Stimulated activated CD4-positive, alpha-beta T cell treated with anti-CD3 and anti-CD28 coated beads, Interleukin-1b, Interleukin-23, amount 100 ng/mL, for 1 hour (primary cell): ENCODE measurements at places on chromosomes 6 and 20.

DNA sequence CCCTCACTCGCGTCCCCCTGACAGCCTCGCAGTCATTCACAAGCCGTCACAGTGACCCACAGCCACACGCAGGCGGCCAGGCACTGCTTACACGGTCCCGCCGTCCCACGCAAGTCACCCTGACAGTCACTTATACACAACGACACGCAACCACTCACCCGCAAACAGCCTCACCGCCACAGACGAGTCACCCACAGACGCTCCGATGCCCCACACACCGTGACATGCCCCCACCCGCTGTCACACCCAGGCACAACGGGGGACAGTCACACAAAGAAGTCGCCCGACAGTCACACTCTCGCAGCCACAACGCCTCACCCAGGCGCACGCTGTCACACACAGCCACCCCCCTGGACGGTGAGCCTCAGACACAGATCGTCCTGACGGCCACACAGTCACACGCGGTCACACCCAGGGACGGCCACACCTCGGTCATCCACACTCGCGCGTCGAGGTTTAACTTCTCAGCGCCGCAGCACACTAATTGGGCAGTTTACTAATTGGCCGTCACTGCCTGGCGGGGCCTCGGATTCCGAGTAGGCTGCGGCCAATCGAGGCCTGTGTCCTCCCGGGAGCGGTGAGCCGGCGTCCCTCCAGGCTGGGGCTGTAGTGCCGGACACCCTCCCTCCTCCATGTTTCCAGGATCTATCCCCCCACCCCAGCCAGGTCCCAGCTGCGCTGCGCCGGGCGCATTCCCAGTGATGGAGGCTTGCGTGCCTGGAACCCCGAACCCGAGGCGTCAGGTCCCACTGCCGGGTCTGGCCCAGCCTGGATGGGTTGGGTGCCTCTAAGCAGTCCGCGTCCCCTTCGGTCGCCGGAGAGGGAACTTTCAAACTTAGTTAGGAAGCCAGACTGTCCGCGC lies 790 bp downstream of the TOX2 start:
- DNase-seq: no peak

GRCh38 chr6:38498085-38498484 lies 141.6 kb downstream of the BTBD9 start:
- no peak for DNase-seq

- DNase-seq: no peak
Observed at GRCh38 chr20:37945091-37945547, 42.2 kb downstream of the VSTM2L start.

- no peak for DNase-seq
Observed at GRCh38 chr6:16729183-16729691, 32.0 kb downstream of the ATXN1 start.

GRCh38 chr20:38591474-38592410 lies 9.9 kb upstream of the ARHGAP40 start:
- no peak for DNase-seq

DNA sequence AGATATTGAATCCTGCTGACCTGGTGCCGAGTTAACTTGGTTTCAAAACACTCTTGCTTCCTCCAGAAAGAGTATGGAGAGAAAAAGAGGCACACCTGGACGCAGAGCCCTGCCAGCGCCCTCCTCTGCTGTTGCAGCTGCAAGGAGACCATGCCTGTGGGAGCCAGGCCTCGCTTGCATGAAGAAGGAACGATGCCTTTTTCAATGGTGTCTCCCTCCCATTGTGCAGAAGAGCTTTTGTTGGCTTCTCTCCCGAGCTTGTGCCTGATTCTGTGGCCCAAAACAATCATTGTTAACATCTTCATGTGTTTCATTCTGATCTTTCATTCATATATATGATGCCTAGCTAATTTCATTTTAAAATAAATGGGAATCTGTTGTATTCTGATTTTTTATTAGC lies 98.1 kb downstream of the FAM120B start:
- no peak for DNase-seq

- no peak for DNase-seq
Observed at GRCh38 chr20:33746325-33746998, 14.7 kb downstream of the ZNF341 start.

- DNase-seq: no peak
Observed at GRCh38 chr6:42221546-42221945, 3.9 kb upstream of the MRPS10 start.

- DNase-seq: no peak
Observed at GRCh38 chr20:12824328-12825225, 184.2 kb upstream of the SPTLC3 start.

DNA sequence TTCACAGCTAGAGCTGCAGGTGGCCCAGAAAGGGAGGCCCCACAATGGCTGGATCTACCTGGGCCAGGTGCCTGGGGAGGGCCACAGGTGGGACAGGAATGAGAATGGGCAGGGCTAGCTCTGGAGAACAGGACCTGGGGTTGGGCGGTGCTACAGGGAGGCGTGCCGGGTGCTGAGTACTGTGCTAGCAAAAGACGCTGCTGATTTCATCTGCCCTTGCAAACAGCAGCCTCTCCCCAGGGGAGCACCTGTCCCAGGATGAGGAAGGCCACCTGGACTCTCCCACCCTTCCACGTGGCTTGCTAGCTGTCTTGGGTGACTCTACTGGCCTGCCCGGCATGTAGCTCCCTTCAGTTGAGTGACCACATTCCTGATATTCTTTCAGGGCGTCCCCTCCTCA lies 6.6 kb upstream of the YTHDF1 start:
- DNase-seq: no peak

DNA sequence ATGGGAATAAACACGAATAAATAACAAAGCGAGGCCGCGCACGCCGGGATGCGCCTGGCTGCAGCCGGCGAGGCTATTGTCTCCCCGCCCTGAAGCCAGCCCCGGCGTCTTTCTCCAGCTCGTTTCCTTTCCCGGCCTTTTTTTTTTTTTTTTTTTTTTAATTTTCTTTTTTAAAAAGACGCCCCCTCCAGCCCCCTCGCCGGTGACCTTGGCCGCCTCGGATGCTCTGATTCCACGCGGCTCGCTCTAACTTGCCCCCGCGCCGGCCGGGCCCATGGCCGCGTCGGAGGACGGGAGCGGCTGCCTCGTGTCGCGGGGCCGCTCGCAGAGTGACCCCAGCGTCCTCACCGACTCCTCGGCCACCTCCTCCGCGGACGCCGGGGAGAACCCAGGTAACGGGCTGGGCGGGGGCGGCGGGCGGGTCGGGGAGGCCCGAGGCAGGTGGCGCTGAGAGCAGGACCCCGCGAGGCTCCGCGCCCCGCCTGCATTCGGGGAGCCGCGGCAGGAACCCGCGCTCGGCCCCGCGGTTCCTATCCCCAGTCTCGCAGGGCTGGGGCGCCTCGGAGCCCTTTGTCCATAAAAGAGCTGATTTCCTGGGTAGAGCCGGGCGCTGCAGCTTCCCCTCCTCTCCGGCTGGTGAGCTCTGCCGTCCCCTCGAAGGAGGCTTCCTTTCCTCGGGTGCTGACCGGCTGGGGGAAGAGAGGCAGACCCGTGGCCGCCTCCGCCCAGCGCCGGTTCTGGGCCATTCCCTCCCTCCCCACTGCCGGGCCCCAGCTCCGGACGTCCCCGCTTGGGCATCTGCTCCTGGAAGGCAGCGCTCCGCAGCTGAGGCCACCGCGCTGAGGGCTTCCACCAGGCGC lies 631 bp downstream of the PHACTR3 start:
- no peak for DNase-seq

GRCh38 chr6:134295953-134296553 lies 21.9 kb downstream of the SGK1 start:
- DNase-seq: no peak
